Dorsolateral prefrontal cortex (tissue), 122 donors: ENCODE measurements at places on chromosomes 2 and 18.
A peak's percentile ranks its signal among the peaks of the same experiment; 100 is the strongest.

DNA sequence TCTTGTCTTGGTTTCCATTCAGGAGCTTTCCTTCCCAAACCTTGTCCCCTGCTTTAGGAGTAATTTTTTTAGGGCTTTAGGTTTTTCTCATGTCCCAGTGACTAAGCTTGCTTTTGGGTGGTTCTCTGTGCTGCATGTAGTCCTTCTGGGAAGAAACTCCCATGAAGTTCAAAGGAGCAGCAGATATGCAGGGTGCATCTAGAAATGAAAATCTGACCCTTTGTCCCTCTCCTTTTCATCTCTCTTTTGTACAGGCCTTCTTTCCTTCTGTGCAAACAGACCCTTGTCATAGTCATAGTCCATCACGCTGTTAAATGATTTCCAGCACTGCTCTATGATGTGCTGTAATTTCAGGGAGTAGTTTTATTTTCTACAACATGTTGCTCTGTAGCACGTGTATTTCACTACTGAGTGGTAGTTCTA, 20.4 kb downstream of the FMNL2 start:
- DNase-seq = no peak

DNA sequence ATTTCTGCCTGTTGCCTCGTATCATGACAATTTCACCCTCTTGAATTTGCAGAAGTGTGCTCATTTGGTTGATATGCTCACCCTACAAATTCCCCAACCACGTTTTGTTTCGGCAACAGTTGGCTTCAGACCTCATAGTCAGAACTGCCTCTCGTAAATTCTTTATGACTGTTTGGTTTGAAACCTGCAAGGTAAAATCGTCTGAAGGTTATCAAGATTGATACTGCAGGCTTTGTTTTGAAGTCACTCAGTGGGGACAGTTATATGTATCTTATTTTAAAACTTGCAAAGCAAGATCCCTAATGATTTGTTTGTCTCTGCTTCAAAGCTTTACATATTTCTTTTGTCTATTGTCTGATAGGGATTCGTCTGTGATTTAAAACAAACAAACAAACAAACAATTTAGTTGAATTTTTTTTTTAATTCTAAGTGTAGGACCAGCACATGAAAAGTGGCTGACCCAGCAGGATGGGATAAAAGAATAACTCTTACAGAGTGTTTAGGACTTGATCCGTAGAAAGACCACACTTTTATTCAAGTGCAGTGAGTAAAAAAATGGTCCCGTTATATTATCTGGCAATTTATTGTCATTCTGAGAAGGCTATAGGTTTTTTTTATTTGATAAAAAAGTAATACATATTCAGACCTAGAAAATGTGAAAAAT, 45.7 kb upstream of the MYCN start:
- DNase-seq = no peak

GRCh38 chr2:38498045-38498481, 104.7 kb downstream of the HNRNPLL start:
- DNase-seq = no peak

DNA sequence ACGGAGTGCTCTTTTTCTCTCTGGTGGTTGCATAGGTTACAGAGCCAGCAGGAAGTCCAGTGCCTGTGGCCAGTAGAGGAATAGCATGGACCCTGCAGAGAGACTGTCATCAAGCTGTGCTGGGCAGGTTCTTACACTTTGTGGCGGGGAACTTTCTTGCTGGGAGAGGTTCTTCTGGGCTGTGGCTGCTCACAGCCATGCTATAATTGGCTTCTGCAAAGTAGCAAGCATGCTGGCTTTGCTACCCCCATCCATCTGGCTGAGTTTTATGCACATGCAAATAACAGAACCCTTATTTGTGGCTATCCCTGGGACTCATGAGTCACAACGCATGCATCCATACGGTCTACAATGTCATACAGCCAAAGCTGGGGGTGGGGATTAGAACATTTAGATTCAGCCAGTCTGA, 68.9 kb downstream of the PLCL1 start:
- DNase-seq = peak; percentile 48

GRCh38 chr2:233766416-233766815, 6.3 kb downstream of the UGT1A1 start:
- DNase-seq = no peak

GRCh38 chr2:234535464-234535863, 38.6 kb upstream of the ARL4C start:
- DNase-seq = no peak

GRCh38 chr18:902229-902628, 2.4 kb upstream of the ADCYAP1 start:
- no peak for DNase-seq

GRCh38 chr2:120936476-120937334, 201.0 kb downstream of the GLI2 start:
- no peak for DNase-seq

DNA sequence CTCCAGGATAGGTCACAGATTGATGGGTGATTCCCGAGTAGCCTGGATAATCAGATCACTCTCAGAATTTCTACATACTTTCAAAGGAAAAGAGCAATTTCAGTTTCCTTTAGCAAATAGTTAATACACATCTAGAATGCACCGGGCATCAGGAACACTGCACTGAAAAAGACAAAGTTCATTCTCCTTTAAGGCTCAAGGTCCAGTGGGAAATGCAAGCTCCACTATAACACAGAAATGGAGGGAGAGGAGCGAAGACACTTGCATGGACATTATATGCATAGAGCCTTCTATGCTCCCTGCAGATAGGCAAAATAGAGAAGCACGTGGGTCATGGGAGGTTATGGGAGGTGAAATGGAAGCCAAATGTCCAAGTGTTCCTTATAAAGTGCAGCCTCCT, 49.1 kb downstream of the SLC9A4 start:
- DNase-seq = no peak

DNA sequence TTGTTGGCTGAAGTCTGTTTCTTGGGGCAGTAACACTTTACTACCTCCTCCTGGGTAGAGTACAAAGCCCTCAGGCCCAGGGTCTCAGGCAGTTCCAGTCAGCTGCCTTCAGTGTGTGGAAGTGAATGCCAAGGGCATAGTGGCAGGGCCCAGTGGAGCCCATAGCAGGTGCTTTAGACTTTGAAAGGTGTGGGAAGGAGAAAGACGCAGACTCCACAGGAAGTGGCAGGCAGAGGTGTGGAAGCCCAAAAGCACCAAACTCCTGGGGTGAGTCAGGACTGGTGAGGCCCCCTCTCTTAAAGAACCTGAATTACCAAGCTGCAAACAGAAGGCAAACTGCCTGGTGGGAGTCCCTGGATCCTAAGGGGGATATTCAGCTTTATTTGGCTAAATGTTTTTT, 45.3 kb downstream of the ADAM23 start:
- DNase-seq = no peak
